ENCODE measurements at places on chromosomes 16 and 17. TPM values are rescaled to one million over a fixed set of nuclear protein-coding genes. Genes with fewer than 3 reads are reported as not detected.

C17orf100 gene
- 1.1 TPM for total RNA-seq

CHTF8 gene
- 69.3 TPM for total RNA-seq

SDK2 gene
- total RNA-seq: 0.96 TPM

C16orf74 gene
- 0.46 TPM for total RNA-seq

CD300LB gene
- 0.69 TPM for total RNA-seq

KRTAP1-5 gene
- total RNA-seq: not detected

NXPH3 gene
- 10.7 TPM for total RNA-seq

ARMC7 gene
- 6.0 TPM for total RNA-seq

IGFALS gene
- 0.34 TPM for total RNA-seq

SLC4A1 gene
- total RNA-seq: 3.2 TPM

GRCh38 chr17:9839433-9839832, 13.7 kb downstream of the GLP2R start:
- no peak overlapping the region for H3K27ac ChIP-seq
- peaks cover 17% of the 10 kb centered on the region for H3K4me1 ChIP-seq
- no peaks in the 10 kb centered on the region for H3K27me3 ChIP-seq
- no peaks in the 10 kb centered on the region for H3K36me3 ChIP-seq

DNA sequence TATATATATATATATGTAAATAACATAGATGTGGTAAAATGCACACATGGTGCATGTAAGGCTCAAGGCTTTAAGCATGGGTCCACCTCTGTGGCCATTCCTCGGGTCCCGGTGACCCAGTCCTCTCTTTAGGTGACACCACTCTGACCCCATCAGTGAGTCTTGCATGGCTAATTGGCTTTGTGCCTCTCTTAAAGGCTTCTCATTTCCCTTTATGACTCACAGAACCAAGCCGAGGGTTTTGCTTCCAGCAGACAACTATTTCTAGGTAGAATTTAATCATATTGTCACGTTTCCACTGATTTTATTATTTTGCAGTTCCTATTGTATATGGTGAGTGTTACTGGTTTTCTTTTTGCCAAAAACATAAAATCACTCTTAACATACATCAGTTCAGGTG, 59.7 kb downstream of the PLCG2 start:
- no peaks in the 10 kb centered on the region for H3K27me3 ChIP-seq
- no peak for DNase-seq
- no peaks in the 10 kb centered on the region for H3K36me3 ChIP-seq
- H3K4me1 ChIP-seq: no peaks in the 10 kb centered on the region
- H3K4me3 ChIP-seq: no peak overlapping the region

- H3K27me3 ChIP-seq: no peaks in the 10 kb centered on the region
- H3K4me1 ChIP-seq: no peaks in the 10 kb centered on the region
- no peak for DNase-seq
- no peaks in the 10 kb centered on the region for H3K36me3 ChIP-seq
- no peak overlapping the region for H3K4me3 ChIP-seq
Observed at GRCh38 chr17:56305007-56305406, 151.7 kb downstream of the ANKFN1 start.

GRCh38 chr17:59827721-59828477, 64.8 kb downstream of the TUBD1 start:
- H3K27ac ChIP-seq: no peak overlapping the region
- no peaks in the 10 kb centered on the region for H3K27me3 ChIP-seq
- H3K36me3 ChIP-seq: no peaks in the 10 kb centered on the region
- DNase-seq: no peak

- H3K27me3 ChIP-seq: no peaks in the 10 kb centered on the region
- no peak overlapping the region for H3K27ac ChIP-seq
- no peak for DNase-seq
- no peak overlapping the region for H3K4me3 ChIP-seq
- no peaks in the 10 kb centered on the region for H3K4me1 ChIP-seq
Observed at GRCh38 chr16:50861970-50862411, 120.1 kb downstream of the CYLD start.

DNA sequence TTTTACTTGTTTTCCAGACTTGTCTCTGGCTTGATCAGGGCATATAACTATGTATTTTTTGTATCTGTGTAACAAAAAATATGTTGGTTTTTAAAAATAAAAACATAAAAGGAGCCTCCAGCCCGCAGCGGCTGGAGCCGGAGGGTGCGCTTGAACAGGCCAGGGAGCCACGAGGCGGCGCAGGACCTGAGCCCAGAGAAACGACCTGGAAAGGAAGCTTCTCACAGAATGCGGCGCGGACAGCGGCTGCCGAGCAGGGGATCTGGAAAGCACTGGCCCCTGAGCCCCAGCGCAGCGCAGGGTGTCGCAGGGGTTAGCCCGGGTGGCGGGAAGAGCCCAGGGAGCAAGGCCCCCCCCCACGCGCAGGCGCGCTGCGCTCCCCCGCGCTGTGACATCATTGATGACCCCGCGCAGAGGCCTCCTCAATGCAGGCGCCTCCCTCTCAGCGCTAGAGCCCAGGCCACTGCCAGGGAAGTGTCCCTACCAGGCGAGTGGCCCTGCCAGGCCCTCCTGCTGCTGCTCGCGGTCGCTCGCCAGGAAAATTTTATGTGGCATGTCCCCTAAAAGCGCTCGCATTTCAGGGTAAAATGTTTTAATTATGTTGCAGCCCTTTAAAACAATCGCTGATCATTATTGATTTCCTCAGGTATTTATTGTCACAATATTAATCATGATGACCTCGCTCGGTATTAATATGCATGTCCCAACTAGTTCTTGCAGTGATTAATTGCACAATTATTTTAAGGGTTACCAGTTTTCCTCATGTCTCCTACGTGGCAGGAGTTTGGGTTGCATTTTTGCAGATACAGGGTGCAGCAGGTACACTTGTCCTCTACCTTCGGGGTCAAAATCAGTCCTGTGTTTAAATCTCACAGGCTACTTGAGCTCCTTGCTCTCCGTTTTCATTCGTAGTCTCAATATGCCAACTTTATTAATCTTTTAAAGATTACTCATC, 134.2 kb downstream of the USP22 start:
- H3K36me3 ChIP-seq: no peaks in the 10 kb centered on the region
- H3K4me3 ChIP-seq: peak overlapping the region; percentile 41
- H3K27me3 ChIP-seq: no peaks in the 10 kb centered on the region

DNA sequence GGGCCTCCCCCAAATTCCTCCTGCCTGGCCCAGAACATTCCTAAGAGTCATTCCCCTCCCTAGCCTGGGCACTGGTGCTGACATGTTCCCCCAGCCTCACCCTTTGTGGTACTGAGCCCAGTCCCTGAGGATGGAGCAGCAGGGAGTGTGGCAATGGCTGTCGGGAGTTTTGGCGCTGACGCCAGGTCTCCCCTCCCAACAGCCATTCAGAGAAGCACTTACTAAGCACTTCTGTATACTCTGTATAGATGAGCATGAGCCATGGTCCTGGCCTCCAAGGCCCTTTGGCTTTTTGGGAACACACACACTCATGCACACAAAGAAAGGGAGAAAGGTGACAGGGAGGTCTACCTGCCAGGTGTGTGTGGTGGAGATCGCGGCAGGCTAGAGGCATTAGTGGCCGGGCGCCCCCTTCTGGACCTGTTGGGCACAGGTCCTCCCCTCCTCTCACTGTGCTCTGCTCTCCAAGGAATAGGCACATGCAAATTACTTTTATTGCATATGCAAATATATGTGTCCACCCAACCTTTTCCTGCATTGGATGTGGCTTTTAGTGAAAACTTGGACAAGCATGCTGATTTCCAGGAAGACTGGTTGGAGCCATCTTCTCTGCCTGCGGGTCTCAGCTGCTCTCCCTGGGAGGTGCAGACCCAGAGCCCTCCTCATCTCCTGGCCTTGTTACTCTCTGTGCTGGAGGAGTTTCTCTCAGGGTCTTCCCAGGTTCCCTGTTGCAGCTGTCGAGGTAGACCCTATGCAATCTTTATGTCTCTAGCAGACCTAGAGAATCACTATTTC, 17.4 kb upstream of the C17orf107 start:
- no peaks in the 10 kb centered on the region for H3K27me3 ChIP-seq
- no peak overlapping the region for H3K27ac ChIP-seq
- peaks cover 3% of the 10 kb centered on the region for H3K4me1 ChIP-seq
- peak; percentile 71 for DNase-seq

DNA sequence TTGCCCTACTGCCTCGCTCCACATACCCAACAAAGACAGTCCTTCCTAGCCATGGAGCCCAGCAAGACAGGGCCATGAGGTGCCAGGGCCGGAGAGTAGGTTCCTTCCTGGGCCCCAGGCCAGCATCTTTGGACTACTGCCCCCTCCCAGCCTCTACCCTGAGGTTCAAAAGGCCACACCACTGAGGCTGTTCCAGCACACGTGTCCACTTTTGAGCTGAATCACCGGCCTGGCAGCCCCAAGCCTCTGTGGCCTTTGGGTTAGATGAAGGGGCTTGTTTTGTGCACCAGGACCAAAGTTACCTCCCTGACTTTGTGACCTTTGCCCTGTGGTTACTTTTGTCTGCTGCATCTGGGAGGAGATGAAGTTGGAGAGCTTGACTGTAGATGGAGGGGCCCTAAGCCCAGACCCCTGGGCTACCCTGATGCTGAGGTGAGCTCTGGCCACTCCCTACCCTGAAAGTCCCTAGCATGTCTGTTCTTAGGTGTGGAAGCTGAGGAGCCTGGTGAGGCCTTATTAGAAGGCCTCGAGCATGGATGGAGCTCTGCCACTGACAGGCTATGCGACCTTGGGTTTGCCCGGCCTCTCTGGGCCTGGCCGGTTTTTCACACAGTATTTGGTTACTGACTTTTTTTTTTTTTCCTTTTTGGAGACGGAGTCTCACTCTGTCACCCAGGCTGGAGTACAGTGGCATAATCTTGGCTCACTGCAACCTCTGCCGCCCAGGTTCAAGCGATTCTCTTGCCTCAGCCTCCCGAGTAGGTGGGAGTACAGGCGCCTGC, 12.0 kb downstream of the SEZ6 start:
- no peaks in the 10 kb centered on the region for H3K4me1 ChIP-seq
- no peaks in the 10 kb centered on the region for H3K27me3 ChIP-seq
- no peak for DNase-seq
- no peaks in the 10 kb centered on the region for H3K36me3 ChIP-seq

GRCh38 chr17:57080718-57081117, 4.3 kb upstream of the AKAP1 start:
- H3K27me3 ChIP-seq: no peaks in the 10 kb centered on the region
- H3K4me3 ChIP-seq: no peak overlapping the region
- no peak for DNase-seq
- H3K27ac ChIP-seq: no peak overlapping the region
- H3K4me1 ChIP-seq: no peaks in the 10 kb centered on the region

GRCh38 chr16:2977440-2977839, 2.8 kb downstream of the PKMYT1 start:
- no peak overlapping the region for H3K27ac ChIP-seq
- H3K36me3 ChIP-seq: no peaks in the 10 kb centered on the region
- no peak overlapping the region for H3K4me3 ChIP-seq
- H3K27me3 ChIP-seq: no peaks in the 10 kb centered on the region
- peaks cover 6% of the 10 kb centered on the region for H3K4me1 ChIP-seq
- no peak for DNase-seq

- H3K36me3 ChIP-seq: no peaks in the 10 kb centered on the region
- H3K27ac ChIP-seq: no peak overlapping the region
- no peaks in the 10 kb centered on the region for H3K27me3 ChIP-seq
- no peak for DNase-seq
Observed at GRCh38 chr16:57640612-57641011, 12.2 kb downstream of the ADGRG1 start.

DNA sequence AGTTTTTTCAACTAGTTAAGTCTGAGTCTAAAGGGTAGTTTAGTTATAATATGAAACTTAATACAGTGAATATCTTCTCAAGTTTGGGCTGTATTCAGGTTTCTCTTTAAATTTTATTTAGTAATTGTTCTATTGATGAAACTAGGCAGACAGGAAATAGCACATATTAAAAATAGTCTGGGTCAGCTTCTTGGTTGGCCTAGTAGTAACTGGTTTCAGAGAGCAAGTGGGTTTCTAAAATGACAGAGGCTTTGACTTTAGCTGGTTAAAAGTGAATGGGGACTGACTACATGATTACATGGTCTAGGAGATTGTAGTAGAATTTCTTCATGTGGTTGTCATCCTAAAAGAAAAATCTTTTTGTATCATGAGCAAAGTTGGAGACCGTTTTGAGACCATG, 46.8 kb downstream of the OMG start:
- H3K27ac ChIP-seq: no peak overlapping the region
- no peak overlapping the region for H3K4me3 ChIP-seq
- no peak for DNase-seq
- H3K27me3 ChIP-seq: no peaks in the 10 kb centered on the region
- no peaks in the 10 kb centered on the region for H3K4me1 ChIP-seq
- no peaks in the 10 kb centered on the region for H3K36me3 ChIP-seq

GRCh38 chr17:48486557-48486956, 44.3 kb downstream of the HOXB1 start:
- DNase-seq: no peak
- no peak overlapping the region for H3K4me3 ChIP-seq
- no peak overlapping the region for H3K27ac ChIP-seq
- H3K4me1 ChIP-seq: no peaks in the 10 kb centered on the region

DNA sequence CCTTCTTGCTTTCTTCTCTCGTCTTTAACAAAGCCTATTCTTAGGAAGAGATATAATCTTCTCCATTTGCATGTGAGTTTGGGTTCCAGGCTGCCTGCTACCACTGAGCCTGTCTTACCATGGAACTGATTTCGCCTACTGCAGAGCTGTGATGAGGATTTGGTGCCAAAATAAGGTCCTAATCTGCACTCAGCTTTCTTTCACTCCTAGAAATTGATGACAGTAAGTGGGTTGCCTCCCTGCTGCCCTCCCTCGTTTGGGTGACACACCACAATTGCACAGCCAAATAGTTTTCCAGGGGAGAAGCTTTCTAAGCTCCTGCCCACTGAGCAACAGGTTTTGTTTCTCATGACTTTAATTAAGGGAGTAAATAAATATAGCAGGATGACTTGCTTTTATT, 25.1 kb upstream of the ASIC2 start:
- no peak overlapping the region for H3K4me3 ChIP-seq
- no peak overlapping the region for H3K27ac ChIP-seq
- no peaks in the 10 kb centered on the region for H3K36me3 ChIP-seq
- no peak for DNase-seq
- H3K4me1 ChIP-seq: no peaks in the 10 kb centered on the region

- peak; percentile 58 for DNase-seq
- peak overlapping the region; percentile 55 for H3K4me3 ChIP-seq
- peak overlapping the region; percentile 88 for H3K27ac ChIP-seq
- no peaks in the 10 kb centered on the region for H3K27me3 ChIP-seq
Observed at GRCh38 chr17:42111871-42112551, 503 bp downstream of the DHX58 start.

- no peaks in the 10 kb centered on the region for H3K4me1 ChIP-seq
- H3K27ac ChIP-seq: no peak overlapping the region
- no peak overlapping the region for H3K4me3 ChIP-seq
- no peaks in the 10 kb centered on the region for H3K36me3 ChIP-seq
Observed at GRCh38 chr17:55518510-55518909, 7.3 kb upstream of the SMIM36 start.

Data from ovary (tissue), 10 donors.